ENCODE measurements at places on chromosomes 2 and 18.

- DNase-seq = no peak
These were observed 29.7 kb downstream of the CARF start for GRCh38 chr2:202941771-202942170.

GRCh38 chr2:44746856-44747615 lies 194.5 kb upstream of the SIX3 start:
- no peak for DNase-seq

DNA sequence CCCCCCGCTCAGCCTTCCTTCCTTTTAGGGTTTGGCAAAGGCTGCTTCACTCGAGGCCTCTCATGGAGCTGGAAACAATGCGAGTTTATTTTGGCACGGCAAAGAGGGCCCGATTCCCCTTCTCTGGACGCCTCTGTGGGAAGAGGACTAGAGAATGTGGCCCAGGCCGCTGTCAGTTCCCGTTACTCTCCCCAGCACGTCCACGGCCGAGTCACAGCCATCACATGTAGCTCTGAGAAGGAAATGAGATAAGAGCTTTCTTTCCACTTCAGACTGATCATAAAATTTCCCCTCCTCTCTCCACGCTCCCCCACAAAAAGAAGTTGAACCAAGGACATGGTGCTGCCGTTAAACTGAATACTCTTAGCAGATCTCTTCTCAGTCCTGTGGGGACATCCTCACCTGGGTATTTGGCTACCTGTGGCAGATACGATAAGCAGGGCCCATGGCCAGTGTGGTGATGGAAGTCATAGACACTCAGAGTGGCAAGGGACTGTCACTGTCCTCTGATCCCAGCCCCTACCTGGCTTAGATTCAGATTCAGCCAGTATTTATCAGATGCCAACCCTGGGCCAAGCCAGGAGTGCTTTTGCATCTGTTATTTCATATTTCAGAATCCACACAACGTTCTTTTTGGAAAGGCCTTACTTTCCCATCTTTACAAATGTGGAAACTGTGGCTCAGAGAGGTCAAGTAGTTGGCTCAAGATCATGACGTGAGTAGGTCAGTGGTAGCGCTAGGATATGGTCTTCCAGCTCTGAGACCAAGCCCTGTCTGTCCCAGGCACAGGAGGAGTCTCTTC lies 101.2 kb downstream of the MCFD2 start:
- no peak for DNase-seq

- DNase-seq = peak; percentile 47
These were observed 37.5 kb downstream of the POLR1A start for GRCh38 chr2:86068136-86068588.

- DNase-seq = no peak
These were observed at the start of gene CAPN13 for GRCh38 chr2:30807249-30807648. TSS of gene CAPN13 (minus strand) at chr2:30807446. CDS start at chr2:30787325, 20,121 bp downstream.

DNA sequence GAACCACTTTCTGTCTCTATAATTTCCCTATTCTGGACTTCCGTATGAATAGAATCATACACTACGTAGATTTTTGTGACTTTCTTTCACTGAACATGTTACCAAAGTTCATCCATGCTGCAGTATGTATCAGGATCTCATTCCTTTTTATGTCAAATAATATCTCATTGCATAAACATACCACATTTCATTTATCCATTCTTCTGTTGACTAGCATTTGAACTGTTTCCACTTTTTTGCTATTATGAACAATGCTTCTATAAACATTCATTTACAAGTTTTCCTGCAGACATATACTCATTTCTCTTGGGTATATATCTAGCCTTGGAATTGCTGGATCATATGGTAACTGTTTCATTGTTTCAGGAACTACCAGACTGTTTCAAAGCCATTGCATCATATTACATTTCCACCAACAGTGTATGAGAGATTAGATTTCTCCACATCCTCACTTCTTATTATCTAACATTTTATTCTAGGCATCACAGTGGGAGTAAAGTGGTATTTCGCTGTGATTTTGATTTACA lies 186.2 kb downstream of the DYM start:
- DNase-seq = no peak

Measured in T-helper 2 cell treated with Interferon-gamma antibody and Interleukin-4, amounts not matched to agents 5 μg/mL and 100 μg/mL, for 36 hours (primary cell).